NCI-H1048 (cell line): ENCODE measurements at places on chromosomes 11 and 22.

GRCh38 chr11:61067782-61068446, 34.4 kb upstream of the CD5 start:
- no peak for DNase-seq

GRCh38 chr22:50641696-50642607, 14.0 kb upstream of the ARSA start:
- DNase-seq = no peak

DNA sequence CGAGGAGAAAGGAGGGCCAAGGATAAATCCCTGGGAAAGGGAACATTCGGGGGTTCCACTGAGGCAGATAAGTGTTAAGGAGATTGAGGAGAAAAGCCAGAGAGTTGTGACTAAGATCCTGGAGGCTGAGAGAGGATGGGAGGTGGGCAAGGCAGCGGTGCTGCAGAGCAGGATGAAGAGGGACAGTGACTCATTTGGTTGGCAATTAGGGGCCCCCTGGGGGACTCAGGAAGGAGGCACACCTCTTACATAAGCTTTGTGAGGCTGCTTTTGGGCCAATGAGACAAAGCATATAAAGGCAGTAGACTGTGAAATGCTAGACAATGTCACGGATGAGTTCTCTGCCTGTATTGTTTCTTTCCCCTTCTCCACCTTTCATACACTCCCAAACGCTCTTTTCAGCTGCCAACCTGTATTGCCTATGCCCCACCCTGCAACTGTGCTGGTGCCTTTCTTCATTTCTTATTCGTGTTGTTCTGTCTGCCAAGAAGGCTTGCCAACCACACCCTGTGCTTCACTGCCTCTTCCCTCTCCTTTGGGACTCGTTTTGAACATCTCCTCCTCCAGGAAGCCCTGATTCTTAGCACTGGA, 246.8 kb upstream of the KIRREL3 start:
- no peak for DNase-seq

DNA sequence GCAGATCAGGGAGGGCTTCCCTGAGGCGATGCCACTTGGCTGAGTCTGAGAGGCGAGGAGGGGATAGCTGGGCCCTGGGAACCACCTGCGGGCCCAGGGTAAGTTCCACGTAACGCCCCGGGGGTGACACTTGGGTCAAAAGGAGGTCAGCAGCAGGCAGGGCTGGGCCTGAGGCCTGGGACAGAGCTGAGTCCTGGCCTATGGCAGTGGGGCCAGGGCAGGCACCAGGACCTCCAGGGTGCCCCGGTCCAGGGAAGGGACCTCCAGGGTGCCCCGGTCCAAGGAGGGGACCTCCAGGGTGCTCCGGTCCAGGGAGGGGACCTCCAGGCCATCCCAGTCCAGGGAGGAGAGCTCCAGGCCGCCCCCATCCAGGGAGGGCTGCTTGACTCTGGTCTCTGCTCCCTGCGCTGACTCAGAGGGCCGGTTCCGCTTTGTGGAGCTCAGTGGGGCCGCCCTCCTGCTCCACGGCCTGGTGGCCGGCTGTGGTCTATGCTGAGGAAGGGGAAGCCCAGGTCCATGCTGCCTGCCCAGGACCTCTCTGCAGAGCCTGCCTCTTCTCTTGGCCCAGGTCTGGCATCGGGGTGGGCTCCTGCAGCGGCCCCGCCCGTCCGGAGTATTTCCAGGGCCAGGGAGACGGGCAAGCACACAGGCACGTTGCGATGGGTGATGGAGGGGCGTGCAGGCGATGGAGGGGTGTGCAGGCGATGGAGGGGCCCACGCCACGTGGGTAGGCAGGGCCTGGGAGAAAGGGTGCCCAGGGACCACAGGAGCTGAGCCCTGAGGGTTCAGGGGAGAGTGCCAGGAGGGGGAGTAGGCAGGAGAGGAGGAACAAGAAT, 19.5 kb upstream of the WNT7B start:
- DNase-seq = no peak

DNA sequence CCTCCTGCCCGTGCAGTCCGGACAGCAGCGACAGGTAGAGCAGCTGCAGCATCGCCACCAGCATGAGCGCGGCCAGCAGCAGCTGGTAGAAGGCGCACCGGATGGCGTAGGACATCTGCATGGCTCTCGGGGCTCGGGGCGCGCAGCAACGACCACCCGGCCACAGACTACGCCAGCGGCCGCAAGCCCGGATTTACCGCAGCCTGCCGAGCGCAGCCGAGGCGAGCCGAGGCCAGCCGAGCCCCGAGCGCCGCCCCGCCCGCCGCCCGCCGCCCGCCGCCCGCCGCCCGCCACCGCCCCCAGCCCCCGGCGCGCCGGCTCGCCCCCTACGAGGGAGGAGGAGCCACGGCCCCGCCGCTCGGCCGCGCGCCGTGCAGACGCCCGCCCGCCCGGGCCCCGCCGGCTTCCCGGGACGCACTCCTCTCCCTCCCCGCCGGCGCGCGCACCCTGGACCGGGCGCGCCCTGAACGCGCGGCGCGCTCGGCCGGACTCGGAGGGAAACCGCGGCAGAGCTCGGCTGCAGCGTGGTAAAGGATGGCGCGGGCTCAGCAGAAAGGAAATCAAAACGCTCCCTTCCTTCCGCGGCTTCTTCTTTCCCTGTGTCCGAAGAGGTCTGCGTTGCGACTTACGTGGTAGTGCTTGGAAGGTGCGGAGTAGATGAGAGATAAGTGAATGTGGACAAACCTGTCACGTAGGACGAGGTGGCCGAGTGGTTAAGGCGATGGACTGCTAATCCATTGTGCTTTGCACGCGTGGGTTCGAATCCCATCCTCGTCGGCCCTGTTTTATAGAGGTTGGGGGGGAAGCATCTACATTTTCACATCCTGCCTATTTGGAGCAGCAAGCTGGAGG, at the start of gene B4GAT1:
Gene B4GAT1 (minus strand): TSS at position 205 of the 852 bp plus-strand sequence. CDS start 84 bp downstream, at position 121.
- peak; percentile 17 for DNase-seq

GRCh38 chr11:926341-926916, 759 bp downstream of the AP2A2 start:
- no peak for DNase-seq

DNA sequence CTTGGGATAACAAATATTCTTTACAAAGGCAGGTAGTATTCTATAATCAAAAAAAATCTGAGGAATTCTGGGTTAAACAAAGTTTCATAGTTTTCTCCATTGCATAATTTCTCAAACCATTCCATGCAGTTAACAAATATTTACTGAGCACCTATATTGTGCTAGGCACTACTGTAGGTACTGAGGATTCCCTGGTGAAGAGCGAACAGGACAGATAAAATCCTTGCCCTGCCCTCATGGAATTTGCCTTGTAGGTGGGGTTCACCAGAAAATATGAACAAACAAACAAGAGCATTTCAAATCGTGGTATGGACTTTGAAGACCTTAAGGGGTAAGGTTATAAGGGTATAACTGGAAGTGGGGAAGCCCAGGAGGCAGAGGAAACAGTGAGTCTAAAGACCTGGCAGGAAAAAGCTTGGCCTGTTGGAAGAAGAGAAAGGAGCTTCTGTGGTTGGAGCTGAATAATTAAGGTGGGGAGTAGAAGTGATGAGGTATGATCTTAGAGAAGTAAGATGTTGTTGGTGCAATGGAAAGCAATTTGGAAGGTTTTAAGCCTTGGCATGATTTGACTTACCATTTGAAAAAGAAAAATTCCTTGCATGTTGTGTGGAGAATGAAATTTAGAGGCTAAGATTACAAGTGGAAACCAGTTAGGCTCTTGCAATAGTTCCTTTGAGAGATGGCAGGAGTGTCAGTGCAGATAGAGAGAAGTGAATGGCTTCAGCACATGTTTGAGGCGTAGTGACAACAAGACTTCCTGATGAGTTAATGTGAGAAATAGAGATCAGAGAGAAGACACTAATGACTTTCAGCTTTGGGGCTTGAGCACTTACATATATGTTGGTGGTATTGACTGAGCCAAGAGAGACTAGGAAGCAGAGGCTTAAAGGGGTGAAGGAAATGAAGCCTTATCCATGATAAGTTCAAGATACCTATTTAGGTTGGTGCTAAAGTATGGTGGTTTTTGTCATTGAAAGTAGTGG, 55.7 kb upstream of the PICALM start:
- DNase-seq = no peak

GRCh38 chr11:2522631-2523255, 77.9 kb downstream of the KCNQ1 start:
- no peak for DNase-seq

DNA sequence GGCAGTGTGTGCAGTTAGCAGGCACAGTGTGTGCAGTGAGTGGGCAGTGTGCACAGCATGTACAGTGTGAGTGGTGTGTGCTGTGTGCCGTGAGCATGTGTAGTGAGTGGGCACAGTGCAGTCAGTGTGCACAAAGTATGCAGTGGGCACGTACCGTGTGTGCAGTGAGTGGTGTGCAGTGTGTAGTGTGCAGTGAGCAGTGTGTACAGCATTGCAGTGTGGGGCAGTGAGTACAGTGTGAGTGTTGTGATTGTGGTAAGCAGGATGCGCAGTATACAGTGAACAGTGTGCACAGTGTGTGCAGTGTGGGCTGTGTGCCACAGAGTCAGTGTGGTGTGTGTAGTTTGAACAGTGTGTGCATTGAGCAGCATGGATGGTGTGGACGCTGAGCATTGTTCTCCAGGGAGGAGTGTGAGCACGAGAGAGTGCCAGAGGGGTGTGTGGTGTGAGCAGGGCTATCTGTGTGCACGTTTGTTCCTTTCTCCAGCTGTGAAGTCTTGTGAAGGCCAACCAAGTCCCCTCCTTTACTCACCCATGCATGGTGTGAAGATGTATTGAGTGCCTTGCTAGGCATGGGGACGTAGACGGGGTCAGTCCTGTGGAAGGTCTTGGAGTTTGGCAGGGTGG, 3.0 kb downstream of the SHANK3 start:
- DNase-seq = no peak

GRCh38 chr22:24965822-24966626, 13.5 kb downstream of the KIAA1671 start:
- DNase-seq = no peak
